ENCODE measurements at places on chromosomes 7 and 10. TPM values are rescaled to one million over a fixed set of nuclear protein-coding genes. Genes with fewer than 3 reads are reported as not detected.

- no peak for DNase-seq
These were observed 74.2 kb downstream of the JAZF1 start for GRCh38 chr7:28106321-28106829.

DNA sequence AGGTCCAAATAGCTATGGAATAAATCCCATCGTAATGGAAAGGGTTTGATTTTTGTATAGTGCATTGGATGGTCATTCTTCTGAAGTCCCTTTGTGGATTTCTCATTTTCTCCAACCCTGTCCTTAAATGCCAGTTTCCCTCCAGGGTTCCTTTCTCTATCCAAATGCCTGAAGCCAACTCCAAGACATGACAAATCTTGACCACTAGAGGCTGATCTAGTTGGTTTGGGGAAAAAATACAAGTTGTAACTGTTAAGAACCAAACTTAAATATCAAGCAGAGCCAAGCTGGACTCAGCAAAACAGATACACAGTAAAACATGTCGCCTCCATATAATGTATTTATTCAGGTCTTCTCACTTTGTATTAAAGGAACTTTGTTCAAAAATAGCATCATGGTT is 28.7 kb downstream of the FRMD4A start:
- no peak for DNase-seq

GRCh38 chr7:27774717-27775328 is 34.9 kb downstream of the TAX1BP1 start:
- DNase-seq: no peak

LEP gene
- 7.4 TPM for total RNA-seq

STAG3 gene
- not detected for total RNA-seq

DNA sequence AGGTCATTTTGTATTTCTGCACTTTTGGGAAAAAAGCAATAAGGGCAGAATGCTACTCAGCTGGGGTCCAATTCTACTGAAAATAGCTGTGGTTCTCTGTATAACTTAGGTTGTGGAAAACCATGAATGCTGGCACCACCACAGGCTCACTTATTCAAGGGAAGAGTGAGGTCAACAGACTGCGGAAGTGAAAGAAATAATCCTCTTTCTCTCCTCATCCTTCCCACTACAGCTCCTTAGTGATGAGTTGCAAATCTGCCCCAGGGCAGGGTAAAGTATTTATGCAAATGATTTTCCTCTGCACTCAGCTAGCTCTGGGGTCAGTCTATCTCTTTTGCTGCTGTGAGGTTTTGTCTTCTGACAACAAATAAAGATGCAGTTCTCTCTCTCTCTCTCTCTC is 74.1 kb upstream of the PTPRZ1 start:
- no peak for DNase-seq

GRCh38 chr7:82605247-82605864 is 161.8 kb upstream of the CACNA2D1 start:
- no peak for DNase-seq
